ENCODE measurements at places on chromosomes 12 and 14.

DNA sequence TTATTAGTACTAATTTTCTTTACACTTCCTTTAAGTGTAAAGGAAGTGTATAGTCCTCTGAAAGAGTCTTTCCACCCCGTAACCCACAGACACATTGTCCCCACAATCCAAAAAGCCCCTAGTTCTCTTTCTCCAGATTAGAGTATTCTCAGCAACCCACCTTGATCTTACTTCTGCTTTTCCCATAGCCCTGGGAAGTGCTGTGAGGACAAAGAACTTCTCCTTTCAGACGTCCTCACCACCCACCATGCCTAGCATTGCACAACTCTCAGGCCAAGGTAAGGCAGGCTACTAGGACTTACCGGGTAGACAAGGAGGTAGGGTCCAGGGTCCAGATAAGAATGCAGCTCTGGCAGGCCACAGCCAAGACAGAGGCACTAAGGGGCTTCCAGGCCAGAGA is 7.4 kb downstream of the AAAS start:
- DNase-seq, result no peak

DNA sequence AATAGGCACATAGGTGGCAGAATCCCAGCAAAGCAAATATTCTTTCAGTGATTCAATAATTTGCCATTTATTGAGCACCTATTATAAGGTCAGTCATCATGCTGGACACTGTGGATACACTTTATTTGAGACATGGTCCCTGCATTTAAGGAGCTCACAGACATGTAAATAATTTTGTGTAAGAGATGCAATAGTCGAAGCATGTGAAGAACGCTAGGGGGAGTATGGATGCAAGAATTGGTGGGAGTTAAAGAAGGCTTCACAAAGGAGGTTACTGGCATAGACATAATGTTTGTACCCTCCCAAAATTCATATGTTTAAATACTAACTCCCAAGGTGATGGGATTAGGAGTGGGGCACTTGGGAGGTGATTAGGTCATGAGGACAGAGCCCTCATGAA is 260.6 kb upstream of the GARIN6 start:
- DNase-seq, result no peak

GRCh38 chr14:105019861-105020814 is 745 bp downstream of the CDCA4 start:
- DNase-seq, result peak; percentile 52

- no peak for DNase-seq
Measured at GRCh38 chr12:128687851-128688250, 135.9 kb downstream of the SLC15A4 start.

DNA sequence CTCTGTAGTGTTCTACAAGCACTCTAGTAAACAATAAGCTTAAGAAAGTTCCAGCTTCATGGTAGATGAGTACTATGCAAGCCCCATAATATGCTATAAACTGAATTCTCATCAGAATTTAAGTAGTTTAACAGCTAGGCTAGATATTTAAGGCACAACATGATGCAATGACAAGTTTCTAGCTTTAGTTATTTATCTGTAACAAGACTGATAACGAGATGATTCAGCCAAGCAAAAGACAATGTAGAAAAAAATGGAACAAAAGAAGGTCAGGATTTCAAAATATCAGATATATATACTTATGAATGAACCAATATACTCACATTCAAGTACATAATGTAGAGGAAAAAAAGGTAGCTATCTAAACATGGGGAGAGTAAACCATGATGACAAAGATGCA is 61.0 kb upstream of the RERGL start:
- DNase-seq, result no peak

- DNase-seq, result no peak
Measured at GRCh38 chr12:116773276-116773731, 35.2 kb downstream of the RNFT2 start.

GRCh38 chr12:16472631-16473030 is 125.2 kb downstream of the MGST1 start:
- DNase-seq, result no peak

GRCh38 chr14:24431569-24432258 is 2.0 kb downstream of the KHNYN start:
- peak; percentile 90 for DNase-seq

- DNase-seq, result no peak
Measured at GRCh38 chr12:25793196-25793595, 165.3 kb upstream of the RASSF8 start.

DNA sequence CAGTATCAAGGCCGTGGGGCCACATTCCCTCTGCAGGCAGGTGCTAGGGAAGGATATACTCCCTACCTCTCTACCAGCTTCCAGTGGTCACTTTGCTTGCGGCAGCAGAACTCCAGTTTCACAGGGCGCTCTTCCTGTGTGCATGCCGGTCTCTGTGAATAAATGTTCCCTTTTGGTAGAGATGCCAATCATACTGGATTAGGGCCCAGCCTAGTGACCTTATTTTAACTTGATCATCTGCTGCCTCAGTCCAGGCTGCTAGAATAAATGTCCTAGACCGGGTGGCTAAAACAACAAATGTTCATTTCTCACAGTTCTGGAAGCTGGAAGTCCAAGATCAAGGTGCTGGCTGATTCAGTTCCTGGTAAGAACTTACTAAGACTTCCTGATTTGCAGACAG is 198.8 kb upstream of the TMEM132C start:
- DNase-seq, result no peak

DNA sequence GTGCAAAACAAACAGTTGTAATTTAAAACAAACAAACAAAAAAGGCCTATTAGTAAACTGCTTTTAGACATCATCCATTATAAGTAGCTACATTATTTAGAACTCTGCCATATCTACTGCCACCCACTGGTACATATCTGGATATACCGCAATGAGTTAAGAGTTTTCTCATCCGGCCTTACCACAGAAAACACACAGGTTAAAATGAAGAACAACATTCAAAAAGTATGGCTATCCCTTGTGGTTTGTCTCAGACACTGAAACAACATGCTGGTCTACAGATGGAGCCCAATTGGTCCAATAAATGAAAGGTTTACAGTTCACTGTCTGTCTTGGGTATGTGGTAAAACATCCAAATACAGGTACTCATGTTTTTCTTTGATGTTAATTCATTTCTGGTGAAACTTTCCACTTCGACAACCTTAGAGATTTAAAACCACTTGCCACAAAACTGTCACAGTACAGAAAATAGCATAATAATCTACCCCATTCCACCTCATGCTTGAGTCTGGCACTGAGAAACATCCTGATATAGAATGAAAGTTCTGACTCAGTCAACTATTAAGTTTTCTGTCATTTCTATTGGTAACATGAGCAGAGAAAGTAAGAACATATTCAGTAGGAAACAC is 354.3 kb downstream of the CEP128 start:
- DNase-seq, result no peak

DNA sequence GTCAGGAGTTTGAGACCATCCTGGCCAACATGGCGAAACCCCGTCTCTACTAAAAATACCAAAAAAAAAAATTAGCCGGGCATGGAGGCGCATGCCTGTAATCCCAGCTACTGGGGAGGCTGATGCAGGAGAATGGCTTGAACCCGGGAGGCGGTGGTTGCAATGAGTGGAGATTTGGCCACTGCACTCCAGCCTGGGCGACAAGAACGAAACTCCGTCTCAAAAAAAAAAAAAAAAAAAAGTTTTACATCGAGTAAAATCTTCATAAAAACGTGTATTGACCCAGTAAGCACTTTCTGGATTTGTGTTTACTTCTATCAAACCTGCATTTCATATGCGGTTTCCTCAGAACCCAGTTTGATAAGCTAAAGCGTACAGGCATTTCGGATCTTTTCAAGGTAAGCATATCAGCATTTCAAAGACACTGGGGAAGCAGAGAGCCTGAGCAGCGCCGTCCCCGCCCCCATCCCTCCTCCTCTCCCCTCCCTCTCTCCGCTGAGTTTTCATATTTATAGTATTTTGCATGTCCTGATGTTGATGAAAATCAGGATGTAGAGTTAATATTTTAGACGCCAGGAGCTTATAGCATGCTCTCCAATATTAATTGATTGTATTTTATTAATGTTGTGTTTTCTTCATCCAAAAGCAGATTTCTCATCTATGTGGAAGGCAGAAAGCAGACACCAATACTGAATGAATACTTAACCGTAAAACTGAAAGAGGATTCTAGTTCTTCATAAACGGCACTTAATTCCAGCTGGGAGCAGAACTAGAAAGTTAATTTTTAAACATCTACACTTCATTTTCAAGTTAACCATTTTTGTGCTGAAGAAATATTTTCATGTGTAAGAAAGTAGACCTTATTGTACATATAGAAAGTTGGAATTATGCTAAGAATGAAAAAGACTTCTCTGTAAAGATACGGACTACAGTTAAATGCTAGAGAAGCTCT is 9.2 kb upstream of the HIP1R start:
- no peak for DNase-seq

GRCh38 chr12:25767606-25768005 is 190.9 kb upstream of the RASSF8 start:
- DNase-seq, result no peak

DNA sequence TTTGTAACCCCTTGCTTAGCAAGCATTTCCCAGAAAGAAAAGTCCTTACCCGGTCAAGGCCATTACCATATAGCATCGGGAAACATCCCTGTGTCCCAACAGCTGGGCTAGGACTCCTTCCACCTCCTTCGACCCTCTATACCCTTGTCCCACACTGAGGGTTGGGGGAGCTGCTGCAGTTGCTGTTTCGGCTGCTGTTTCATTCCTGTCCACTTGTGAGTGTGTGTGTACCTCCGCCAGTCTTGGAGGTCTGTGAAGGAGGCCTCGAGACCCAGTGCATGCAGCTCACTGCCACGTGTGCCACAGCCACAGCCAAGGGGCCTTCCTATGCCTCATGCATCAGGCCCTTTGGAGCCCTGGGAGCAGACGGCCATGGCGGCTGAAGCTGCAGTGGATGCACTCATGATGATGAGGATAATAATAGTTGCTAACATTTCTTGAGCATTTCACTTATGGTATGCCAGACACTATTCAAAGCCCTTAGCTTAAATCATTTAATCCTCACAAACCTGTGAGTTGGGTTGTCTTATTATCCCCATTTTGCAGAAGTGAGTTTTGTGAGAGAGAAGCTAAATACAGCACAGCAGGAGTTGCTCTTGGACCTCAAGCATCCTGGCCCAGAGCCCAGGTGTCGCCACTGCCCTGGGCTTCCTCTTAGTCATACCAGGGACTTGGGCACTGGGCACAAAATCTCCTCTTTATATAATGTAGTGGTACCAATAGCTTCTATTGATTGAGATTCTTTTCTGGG is 156.5 kb downstream of the PRKCH start:
- peak; percentile 86 for DNase-seq

- DNase-seq, result no peak
Measured at GRCh38 chr14:85762526-85762925, 232.6 kb downstream of the FLRT2 start.

DNA sequence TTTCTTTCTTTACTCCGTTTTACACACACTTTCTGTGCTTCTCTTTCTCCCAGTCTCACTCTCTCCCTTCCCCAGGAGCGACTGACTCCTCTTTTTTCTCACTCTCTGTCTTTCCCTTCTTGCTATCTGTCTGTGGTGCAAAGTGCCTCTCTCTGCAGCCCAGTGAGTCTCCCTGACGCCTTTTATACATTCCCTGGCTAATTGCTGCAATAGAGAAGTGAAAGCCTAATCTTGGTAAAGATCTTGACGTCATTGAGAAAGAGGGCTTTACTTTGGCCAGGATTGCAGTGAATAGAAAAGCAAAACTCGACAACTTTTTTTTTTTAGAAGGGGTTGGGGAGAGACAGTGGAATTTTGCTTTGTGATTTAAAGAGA is 706 bp upstream of the DIO2 start:
- DNase-seq, result no peak

DNA sequence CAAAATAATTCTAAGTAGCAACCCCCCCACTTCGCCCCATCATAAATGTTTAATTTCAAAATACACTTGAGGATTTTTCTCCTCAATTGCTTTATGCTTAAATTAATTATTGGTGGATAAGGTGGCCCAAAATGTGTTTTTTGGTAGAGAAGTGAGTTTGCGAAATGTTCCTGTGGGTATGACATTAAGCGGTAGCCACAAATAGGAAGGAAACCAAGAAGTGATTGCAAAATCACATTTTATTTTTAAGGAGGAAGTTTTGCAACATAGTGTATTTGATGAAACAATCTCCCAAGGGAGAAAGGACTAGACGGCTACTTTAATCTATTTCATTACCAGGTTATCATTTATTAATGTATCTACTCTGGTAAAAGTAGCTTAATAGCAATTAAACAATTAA is 25.5 kb downstream of the SLC25A3 start:
- no peak for DNase-seq

DNA sequence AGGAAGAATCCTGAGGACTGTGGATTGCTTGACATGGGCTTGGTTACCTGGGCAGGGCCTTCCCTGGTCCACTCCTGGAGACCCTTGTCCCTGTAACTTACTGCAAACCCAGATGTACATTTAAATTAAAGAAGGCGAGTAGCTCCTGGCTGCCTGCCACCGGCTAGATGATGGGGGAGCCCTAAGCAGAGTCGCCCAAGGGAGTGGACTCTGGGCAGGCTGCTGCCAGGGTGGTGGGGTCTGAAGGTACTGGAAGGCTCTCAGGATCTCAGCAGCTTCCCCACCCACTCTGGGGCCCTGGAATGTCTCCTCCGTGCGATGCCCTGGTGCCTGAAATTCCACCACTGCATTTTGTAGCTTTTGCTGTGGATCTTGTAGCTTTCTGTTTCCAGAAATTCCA is 74.7 kb downstream of the FBXL14 start:
- no peak for DNase-seq

GRCh38 chr12:26088998-26089397 is 35.8 kb downstream of the BHLHE41 start:
- no peak for DNase-seq

DNA sequence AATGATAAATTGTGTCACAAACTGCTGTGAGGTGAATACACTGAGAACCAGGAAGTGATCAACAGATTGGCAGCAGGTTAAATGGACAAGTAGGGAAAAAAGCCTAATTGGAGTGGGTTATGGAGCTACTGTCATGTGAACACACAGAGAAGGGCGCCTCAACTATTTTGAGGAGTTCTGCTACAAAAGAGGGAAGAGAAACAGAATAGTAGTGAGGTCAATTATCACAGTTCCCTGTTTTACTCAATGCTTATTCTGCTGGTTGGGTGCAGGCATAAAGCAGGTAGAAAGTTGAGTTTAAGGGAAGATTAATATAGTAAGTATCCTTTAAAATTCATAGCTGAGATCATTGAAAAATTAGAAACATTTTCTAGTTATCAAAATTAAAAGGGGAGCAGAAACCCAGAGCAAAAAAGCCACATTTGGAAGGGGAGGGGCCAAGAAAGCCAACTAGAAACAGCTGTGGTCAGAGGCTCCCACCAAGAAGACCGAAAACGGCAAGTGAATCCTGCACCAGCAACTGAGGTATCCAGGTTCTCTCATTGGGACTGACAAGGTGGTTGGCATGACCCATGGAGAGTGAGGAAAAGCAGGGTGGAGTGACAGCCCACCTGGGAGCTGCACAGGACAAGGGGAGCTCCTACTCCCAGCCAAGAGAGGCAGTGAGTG is 105.7 kb downstream of the ZC3H14 start:
- no peak for DNase-seq

Measured in left ventricle myocardium superior (tissue), 1 donor.